Sigmoid colon (tissue), 7 donors: ENCODE measurements at places on chromosomes 5 and 9. TPM values are rescaled to one million over a fixed set of nuclear protein-coding genes. Genes with fewer than 3 reads are reported as not detected.

SLC36A3 gene
- total RNA-seq, result not detected

SAPCD2 gene
- 0.81 TPM for total RNA-seq

PNPLA7 gene
- total RNA-seq, result 8.2 TPM

PHF24 gene
- 2.2 TPM for total RNA-seq

SLC25A46 gene
- 61.2 TPM for total RNA-seq

NR4A3 gene
- total RNA-seq, result 1.1 TPM

GRCh38 chr9:29212397-29213387, 1639.4 kb upstream of the C9orf72 start:
- no peak for DNase-seq

DNA sequence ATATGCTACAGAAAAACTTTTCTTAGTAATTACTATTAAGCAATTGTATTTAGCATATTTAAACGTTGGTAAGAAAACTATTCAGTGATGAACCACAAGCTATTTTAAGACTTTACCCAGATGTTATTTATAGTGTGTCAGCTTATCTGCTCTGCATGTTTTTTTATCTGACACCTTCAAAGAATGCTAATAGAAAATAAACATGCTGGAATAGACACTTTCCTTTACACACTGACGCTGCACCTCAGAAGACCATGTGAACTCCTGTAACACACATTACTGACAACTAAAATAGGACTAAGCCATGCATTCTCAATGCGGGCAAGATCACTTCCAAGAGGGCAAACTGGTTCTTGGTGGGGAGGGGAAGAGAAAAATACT, 38.3 kb downstream of the FNIP1 start:
- no peak for DNase-seq

DNA sequence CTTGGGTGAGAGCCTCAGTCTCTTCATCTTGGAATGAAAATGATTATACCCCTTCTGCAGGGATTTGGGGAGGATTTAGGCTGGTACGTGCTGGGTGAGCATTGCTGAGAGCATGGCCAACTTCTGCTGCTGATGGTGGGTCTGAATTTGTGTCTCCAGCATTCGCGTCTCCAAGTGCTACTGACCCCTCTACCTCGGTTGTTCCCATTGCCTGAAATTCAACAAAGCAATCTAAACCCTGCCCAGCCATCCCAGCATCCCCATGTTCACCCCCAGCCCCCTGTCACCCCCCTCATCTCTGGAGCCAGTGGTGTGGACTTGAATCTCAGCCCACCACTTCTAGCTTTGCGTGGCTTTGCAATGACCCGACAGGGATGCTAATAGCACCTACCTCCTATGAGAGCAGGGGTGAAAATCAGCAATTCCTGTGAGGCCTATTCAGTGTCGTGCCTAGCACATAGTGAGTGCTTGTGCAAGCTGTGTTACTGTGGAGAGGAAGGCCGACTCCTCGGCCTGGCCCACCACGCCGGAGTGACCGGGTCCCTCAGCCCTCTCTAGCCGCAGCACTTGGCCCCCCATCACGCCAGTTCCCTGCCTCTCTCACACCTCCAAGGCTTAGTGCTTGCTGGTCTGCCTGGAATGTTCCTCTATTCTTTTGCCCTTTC, 43.4 kb upstream of the SH3PXD2B start:
- DNase-seq, result peak; percentile 27

GRCh38 chr9:93245437-93245970, 61.6 kb downstream of the WNK2 start:
- DNase-seq, result no peak

- DNase-seq, result no peak
These were observed 979 bp downstream of the PCDHGA12 start for GRCh38 chr5:141431286-141431685.

- DNase-seq, result no peak
These were observed 28.3 kb downstream of the ARHGEF28 start for GRCh38 chr5:73654171-73654811.

GRCh38 chr5:36162810-36163486, 11.0 kb downstream of the SKP2 start:
- DNase-seq, result no peak

- DNase-seq, result peak; percentile 65
These were observed 345 bp upstream of the PRRC1 start for GRCh38 chr5:127517110-127517479.

- DNase-seq, result no peak
These were observed 107.6 kb upstream of the PRSS3 start for GRCh38 chr9:33687779-33688178.

- DNase-seq, result no peak
These were observed 215.2 kb downstream of the COMMD10 start for GRCh38 chr5:116299746-116300640.

DNA sequence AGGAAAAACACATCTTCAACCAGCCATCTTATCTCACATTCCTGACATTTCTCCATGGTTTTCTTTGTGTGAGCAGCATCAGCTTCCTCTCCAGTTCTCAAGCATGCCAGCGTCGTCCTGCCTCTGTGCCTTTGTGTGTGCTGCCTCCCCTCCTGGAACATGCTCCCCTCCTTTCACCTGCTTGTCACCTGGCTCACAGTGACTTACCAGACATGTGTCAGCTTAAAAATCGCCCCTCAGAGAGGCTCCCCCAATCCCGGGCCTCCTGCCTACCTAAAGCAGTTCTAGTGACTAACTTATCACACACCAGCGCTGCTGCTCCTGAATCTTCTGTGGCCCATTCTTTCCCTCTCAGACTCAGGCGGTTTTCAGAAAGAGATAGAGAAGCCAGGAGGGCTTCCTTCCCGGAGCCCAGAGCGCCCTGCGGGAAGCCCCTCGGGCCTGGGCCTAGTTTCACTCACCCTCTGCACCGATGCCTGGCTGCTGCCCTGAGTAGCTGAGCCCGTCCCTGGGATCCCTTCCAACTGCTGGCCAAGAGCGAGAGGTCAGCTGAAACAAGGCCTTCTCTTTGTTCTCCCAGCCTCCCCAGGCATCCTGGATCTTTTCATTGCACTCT, 51.1 kb upstream of the MVB12B start:
- DNase-seq, result no peak

DNA sequence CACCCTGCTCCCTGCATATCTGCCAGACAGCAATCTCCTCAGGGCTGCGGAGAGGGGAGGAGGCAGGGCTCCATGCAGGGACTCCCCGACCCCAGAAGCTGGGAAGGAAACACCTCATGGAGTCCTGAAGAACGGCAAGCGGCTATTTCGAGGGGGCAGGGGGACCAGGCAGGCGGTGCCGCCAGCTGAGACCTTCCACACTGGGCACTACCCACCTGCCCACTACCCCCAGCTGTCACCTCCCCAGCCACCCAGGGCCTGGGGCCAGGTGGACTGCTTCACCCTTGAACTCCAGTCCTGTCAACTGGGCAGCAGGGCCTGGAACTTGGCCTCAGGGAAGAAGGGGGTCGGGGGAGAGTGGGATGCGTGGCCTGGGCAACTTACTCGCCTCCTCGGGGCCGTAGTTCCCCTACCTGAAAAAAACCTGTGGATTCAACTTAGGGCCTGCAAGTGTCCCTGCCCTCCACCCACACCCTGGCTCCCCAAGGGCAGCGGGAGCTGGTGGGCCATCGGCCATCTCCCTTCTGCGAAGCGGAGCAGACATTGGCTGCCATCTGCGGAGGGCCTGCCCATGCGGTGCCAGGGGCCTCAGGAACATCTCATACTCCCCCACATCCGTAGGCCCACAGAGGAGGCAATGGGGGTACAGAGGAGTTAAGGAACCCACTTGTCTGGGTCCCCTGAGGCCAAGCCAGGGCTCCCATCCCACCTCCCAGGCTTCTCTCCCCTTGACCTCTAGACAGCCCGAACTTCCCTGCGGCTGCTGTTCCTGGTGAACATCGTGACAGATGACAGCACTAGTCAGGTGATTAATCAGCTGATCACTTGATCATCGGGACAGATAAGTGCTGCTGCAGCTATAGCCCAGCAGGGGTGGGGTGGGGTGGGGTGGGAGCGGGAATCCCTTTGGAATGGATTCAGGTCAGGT, 18.5 kb upstream of the RALGDS start:
- no peak for DNase-seq

GRCh38 chr5:81850501-81851357, 99.8 kb upstream of the SSBP2 start:
- no peak for DNase-seq
